ENCODE measurements at places on chromosomes 5 and 9. TPM values are rescaled to one million over a fixed set of nuclear protein-coding genes. Genes with fewer than 3 reads are reported as not detected.

DNA sequence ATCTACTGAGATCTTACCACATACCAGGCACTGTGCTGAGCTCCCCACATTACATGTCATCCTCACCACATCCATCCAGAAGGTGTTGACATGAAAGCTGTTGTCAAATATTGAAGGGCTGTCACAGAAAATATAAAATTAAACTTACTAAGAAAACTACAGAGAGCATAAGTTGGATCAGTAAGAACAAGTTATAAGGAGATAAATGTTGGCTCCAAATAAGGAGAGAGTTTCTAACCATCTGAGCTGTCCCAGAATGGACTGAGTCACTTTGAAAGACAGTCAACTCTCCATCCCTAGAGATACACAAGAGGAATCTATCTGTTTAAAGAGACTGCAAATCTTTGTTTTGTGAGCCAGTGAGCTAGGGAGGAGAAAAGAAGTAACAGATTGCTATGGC lies 169.8 kb downstream of the DRD1 start:
- DNase-seq, result no peak

DNA sequence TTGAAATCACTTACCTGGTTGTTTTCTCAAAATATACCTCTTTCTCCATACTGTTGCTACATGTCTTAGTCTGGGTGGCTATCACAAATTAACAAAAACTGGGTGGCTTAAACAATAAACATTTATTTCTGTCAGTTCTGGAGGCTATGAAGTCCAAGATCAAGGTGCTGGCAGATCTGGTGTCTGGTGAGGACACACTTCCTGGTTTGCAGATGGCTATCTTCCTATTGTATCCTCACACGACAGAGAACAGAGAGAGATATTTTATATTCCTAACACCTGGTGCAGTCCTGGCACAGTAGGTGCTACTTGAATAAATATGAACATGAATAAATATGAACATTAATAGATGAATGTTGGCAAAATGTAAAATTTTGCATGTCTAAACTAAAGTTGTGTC lies 164.3 kb upstream of the ACOT12 start:
- DNase-seq, result no peak

- peak; percentile 61 for DNase-seq
Observed at GRCh38 chr5:146565764-146566367, 49.9 kb upstream of the GPR151 start.

DNA sequence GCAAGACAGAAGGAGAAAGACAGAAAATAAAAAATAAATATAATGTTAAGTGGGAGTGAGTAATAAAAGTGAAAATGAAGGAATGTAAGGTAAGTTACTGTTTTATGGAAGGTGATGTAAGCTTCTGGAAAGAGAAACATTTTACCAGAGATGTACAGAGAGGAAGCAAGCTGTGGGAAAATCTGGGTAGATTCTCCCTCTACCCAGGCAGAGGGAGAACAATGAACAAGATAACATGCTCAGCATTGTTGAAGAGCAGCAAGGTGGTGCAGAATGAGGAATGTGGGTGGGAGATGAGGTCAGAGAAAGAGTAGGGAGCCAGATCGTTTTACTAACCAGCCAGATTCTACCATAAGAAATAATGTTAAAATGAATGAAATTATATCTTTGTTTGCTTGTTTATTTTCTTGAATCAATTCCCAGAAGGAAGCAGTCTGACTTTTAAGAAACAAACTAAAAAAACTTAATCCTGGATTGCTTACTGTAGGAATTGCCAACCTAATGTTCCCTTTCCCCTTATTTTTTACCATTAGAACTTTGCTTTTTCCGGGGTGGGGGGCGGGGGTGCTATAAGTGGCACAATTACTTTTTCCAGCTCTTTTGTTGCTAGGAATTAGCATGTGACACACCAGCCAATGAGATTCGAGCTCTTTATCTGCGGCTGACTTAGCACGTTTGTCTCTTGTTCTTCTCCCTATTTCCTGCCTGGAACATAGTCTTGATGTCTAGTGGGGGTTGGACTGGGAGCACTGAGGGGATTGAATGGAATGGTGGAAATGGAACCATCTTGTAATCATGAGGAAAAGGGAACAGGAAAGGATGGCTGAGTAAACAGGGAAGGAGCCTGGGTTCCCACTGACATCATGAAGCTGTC lies 356.7 kb downstream of the TMEM167A start:
- DNase-seq, result no peak

The EFNA5 gene
- total RNA-seq, result 0.06 TPM

The SHISAL2B gene
- total RNA-seq, result not detected

The DEPDC1B gene
- 0.87 TPM for total RNA-seq
